ENCODE measurements at places on chromosomes 13 and 19.

DNA sequence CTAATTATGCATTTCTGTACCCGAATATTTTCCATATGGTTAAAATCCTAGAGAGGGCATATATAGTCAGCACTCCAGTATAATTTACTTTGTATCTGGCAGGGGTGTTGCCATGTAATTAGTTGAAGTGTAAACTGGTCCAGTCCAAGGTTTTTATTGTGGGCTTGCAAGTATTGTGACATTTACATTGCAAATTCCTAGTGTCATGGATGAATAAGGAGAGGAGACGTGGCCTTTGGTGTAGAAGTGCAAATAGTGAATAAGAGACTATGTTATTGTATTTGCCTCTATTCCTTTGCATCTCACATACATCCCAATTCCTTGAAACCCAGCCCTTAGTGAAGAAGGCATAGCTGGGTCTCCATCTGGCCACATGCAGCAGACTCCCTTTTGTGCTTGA is 330.6 kb downstream of the ATP8A2 start:
- no peak for DNase-seq

GRCh38 chr19:3105641-3106508 is 11.7 kb downstream of the GNA11 start:
- no peak for DNase-seq

DNA sequence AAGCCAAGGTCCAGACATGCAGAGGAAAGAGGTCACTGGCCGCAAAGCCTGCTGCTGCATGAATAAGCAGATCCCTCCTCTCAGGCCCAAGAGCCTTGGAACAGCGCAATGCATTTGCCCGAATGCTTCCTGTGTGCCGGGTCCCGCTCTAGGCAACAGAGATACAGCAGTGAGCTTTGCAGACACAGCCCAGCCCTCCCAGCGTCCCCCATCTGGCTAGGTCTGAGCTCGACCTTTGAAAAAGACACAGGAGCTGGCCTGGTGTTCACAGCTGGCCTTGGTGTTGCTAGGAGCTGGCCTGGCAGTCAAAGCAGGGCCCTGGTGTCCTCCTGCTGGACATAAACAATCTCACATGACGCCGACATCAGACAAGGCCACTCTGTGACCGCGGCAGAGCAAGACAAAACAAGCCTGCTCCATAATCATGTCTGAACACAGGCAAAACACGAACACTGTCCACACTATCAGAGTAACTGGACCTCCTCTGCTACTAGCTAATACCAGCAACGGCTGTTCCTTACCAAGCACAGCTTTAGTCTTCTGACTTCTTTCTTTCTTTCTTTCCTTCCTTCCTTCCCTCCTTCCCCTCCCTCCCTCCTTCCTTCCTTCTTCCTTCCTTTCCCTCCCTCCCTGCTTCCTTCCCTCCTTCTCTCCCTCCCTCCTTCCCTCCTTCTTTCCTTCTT is 5.7 kb upstream of the PEX11G start:
- DNase-seq = no peak

DNA sequence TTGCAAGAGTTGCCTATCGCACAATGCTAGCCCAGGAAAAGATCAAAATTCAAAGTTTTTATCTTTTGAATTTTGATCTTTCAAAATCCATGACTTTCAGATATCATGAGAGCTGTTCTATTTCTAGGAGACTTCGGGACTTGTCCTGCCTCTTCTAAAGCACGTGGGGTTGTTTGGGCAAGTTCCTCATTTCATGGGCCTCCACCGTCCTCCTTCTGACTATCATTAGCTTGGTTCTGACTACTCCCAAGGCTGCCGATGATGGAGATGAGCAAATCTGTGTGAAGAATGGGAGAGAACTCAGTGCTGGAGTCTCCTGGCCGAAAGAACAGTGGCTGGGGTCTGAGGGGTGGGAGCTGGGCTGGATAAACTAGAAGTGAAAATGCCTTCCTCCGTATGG is 86.5 kb downstream of the COL4A1 start:
- DNase-seq = no peak

- no peak for DNase-seq
These were observed 37.0 kb upstream of the FARP1 start for GRCh38 chr13:98105929-98106336.

DNA sequence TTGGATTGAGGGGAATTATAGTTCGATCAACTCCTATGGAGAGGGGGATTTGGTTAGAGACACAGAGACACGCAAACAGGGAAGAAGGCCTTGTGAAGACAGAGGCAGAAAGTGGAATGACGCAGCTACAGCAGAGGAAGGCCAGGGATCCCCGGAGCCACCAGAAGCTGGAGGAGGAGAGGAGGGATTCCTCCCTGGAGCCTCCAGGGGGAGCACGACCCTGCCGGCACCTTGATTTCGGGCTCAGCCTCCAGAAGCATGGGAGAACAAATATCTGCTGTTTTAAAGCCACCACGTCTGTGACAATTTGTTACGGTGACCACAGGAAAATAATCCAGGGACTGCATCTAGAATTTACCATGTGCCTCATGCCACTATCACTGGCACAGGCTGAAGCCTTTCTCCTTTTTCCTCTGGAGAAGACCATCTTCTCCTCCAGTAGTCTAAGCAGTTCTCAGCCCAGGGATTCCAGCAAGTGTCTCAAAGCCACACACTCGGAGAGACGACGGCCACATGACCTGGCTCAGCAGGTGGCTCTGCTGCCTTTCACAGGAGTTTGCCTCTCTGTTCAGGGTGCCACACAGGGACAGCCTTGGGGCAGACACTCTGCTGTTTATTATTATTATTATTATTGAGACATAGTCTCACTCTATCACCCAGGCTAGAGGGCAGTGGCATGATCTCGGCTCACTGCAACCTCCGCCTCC is 39.9 kb upstream of the CCNE1 start:
- no peak for DNase-seq

DNA sequence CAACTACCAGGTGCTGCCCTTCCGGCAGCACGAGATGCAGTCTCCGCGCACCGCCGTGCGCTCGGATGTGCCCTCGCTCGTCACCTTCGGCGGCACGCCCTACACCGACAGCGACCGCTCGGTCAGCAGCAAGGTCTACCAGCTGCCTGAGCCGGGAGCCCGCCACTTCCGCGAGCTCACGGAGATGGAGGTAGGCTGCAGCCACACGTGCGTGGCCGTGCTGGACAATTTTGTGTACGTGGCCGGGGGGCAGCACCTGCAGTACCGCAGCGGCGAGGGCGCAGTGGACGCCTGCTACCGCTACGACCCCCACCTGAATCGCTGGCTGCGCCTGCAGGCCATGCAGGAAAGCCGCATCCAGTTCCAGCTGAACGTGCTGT is 15.2 kb upstream of the CRTC1 start:
- DNase-seq = no peak

GRCh38 chr19:57171551-57172081 is 4.3 kb upstream of the DUXA start:
- DNase-seq = no peak

Measured in activated CD4-positive, alpha-beta T cell treated with anti-CD3 and anti-CD28 coated beads for 24 hours (primary cell).